ENCODE measurements at places on chromosomes 3 and 15.

DNA sequence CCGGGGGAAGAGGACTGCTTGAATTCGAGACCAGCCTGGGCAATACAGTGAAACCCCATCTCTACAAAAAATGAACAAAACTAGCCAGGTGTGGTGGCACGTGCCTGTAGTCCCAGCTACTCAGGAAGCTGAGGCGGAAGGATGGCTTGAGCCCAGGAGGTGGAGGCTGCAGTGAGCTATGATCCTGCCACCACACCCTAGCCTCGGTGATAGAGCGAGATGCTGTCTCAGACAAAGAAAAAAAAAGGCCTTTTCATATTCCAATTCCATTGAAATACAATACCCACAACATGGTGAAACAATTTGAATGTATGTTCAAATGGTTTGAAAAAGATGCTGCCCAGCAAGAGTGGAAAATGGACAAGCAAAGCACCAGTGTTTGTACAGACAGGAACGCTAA, 61.8 kb upstream of the ZNF148 start:
- DNase-seq: no peak

- DNase-seq: no peak
Measured at GRCh38 chr3:12464181-12464580, 20.1 kb upstream of the TSEN2 start.

DNA sequence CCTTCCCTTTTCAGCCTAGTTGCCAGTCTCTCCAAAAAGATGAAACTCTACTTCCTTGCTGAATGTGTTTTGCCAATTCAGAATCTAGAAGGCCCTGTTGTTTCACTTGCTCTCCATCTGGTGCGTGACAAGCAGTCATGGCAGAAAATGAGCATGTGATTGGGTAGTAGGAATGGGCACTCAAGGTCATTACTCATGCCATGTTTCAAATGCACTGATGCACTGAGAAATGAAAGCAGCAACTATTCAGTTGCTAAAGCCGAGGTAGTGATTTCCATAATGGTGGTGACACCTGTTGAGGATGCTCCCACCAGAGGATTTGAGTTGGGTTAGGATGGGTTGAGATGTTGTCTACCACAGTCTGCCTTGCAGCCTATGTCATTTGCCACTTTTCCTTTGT, 12.7 kb downstream of the ZBTB38 start:
- no peak for DNase-seq

DNA sequence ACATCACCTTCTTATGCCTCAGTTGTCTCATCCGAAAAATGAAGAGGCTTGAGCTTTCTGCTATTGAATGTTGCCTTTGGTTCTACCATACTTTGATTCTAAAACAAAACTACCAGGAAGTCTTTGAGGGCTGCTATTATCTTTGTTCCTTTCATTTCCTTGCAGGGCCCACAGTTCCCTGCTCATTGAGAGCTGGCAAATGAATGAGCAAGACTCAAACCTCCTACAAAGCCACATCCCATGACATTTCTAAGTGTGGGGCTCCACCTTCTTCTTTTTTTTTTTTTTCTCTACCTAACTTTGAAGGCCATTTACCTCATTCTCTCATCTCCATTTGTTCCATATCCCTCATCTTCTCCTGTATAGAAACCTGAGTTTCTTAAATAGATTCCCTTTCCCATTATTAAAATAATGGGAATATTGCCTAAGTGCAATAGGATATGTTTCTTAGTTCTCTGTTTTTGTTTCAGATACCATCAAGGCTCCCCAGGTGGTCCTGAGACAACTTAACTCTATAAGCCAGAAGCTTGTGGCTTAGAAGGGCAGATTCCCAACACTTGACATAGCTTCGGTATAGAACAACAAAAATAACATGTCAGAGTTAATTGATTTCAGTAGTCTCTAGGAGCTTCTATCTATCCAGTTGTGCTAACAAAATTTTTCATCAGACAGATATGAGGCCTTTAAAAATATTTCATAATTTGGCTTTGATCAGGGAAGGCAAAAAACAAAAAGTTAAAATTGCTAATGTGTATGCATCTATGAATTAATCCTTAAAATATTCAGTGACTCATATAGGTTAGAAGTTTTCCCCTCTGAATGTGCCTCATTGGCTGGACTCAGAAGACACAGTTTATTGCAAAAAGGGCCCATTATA, 951.6 kb downstream of the TUSC7 start:
- DNase-seq: no peak

GRCh38 chr3:124107104-124107890, 115.4 kb upstream of the ROPN1 start:
- no peak for DNase-seq

DNA sequence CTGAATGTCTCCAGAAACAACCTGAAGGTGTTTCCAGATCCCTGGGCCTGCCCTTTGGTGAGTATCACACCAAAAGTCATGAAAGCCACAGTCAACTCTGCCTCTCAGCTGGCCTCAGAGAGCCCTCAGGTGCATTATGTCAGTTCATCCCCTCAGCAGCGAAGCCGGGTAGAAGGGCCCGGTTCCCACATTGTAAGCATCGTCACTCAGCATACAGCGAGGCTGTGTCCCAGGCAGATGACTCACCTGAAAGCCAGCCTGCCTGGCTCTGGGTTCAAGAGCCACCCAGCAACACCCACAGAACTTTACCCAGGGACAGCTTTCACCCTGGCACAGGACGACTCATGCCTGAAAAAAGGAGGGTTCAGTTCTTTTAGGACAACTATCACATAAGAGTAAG, 91.6 kb downstream of the LRRK1 start:
- DNase-seq: no peak

DNA sequence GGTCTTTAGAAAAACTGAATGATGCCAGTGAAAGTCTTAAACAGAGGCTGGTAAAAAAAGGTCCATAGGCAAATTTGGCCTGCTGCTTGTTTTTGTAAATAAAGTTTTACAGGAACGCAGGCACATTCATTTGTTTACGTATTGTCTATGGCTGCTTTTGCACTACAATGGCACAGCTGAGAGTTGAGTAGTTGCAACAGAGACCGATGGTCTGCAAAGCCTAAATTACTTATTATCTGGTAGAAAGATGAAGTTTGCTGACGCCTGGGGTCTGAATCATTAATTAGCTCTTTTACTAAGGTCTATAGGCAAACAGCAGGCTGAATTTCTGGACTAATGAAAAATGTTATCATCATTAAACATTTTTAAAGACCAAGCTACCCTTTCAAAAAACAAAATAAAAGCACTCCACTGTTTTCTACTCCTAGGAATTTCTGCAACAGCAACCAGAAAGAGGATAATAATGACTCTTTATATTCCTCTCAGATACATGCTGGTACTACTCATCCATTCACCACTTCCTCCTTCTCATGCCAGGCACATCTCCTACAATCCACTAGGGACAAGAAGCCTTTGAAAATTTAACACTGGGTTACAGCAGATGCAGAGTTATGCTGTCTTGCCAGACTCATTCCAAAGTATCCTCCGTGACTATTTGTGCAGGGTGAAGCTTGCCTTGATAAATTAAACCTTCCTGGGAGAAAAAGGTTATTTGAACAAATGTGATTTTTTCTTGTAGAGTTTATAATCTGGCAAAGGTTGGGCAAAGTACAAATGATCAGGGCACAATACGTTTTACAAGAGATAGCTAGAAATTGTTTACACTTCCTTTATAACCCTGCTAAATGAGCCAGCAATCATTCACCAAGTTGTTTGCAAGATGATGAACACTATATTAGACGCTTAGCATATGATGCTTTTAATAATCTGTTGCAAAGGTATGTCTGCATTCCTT, 6.0 kb downstream of the GATM start:
- DNase-seq: no peak

DNA sequence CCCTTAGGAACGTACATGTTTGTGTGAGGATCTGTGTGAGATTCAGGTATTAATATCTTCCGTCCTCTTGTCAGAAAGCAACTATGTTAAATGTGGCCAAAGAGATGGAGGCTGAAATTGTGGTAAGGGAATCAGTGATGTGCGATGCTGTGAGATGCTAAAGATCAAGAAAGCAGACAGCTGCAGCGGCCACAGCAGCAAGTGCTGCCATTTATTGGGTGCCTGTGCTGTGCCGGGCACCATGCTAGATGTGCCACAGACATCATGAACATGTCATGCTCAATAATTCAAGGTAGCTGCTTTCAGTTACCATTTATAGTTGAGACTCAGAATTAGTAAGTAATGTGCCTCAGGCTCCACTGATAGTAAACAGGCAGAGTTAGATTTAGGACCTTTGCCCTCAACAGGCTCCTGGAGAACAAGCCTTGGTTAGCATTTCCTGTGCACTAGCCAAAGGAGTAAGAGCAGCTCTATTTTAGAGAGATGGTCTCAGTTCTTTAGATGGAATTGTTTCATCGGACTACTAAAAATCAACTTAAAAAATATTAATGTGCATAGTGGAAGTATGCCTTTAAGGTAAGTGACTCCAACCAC, 24.9 kb downstream of the LARS2 start:
- no peak for DNase-seq

GRCh38 chr3:46284981-46285683, 42.9 kb downstream of the CCR3 start:
- DNase-seq: no peak

- no peak for DNase-seq
Measured at GRCh38 chr15:75067123-75067830, 43.9 kb downstream of the PPCDC start.

DNA sequence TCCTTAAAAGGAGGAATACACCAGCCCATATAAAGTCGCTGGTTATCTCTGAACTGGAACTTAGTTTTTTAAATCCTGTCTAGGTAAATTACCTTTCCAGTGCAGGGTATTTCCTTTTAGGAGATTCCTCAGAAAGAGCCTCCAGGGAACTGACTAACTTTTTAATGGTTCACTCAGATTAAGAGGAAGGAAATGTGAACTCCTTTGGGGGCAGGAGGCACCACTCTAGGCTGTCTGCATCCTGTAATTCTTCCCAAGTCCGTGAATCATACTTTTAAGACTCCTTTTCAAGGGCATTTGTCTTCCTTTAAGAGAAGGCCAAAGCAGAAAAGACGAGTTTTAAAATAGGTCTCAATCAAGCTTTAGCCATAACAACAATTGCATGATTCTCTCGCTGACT, 871.2 kb upstream of the NR2F2 start:
- DNase-seq: no peak

- peak; percentile 96 for DNase-seq
Measured at GRCh38 chr3:48847504-48848423, at the start of gene PRKAR2A. Gene PRKAR2A (minus strand): TSS chr3:48847874. CDS start chr3:48847596, 278 bp downstream.

GRCh38 chr3:194989241-194989640, 281.7 kb downstream of the XXYLT1 start:
- no peak for DNase-seq

DNA sequence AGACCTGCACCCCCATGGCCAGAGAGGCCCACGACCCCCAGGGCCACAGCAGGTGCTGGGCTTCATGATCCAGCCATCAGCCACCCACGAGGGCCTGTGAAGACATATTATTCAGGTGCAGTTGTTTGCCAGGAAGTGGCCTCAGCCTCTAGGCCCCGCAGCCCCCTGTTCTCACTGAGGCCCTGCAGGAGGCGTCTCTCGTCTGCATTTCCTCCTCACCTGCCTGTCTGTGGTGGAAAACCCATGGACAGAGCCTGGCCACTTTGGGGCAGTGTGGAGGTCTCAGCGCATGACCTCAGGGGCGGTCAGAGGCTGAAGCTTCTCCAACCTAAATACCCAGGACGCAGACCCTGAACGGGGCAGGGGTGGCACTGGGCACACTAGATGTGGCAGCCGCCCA, 18.6 kb downstream of the UROC1 start:
- no peak for DNase-seq

- DNase-seq: peak; percentile 94
Measured at GRCh38 chr15:70605606-70606410, 157.6 kb downstream of the UACA start.

- DNase-seq: no peak
Measured at GRCh38 chr3:186983659-186984058, 53.3 kb downstream of the ST6GAL1 start.

All from hindlimb muscle (tissue), 1 donor.